Cerebellar nuclear complex (tissue), 1 donor: ENCODE measurements at places on chromosomes 3 and 15.

GRCh38 chr3:181134873-181135272 is 145.3 kb upstream of the DNAJC19 start:
- no peak for DNase-seq

DNA sequence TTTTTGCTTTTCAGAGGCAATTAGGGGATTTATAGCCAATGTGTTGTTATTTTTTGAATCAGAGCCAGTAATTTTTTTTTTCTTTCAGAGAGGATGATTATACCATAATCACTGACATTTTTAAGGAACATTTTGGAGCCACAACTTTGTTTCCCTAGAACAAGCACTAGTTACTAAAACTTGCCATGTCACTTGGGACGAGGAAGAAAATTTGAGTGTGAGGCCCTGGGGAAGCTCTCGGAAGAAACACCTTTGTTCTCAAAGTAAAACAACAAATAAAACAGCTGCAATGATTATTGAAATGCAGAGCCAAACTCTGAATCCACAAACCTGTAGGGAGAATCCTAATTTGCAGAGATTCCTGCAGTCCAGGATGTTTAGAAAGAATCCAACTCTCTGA is 69.7 kb downstream of the PDZRN3 start:
- DNase-seq = no peak

DNA sequence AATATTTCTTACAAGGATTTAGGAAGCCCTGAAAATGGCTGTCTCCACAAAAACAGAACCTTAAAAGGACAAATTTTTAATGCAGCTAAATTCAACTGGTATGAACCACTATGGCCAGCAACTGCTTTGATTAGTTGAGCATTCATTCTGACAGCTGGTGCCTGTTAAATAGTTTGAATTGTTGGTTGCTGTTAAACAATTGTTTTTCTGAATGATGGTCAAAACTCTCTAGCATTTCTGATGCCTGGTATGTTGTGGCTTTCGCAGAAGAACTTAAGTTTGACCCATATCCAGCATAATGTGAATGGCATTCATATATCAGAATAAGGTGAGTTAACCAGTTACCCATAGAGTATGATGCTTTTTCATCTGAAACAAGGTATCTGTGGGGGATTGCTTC is 138.4 kb downstream of the MEIS2 start:
- DNase-seq = no peak

GRCh38 chr3:170961616-170962400 is 53.4 kb upstream of the EIF5A2 start:
- no peak for DNase-seq

- no peak for DNase-seq
These were observed 175.0 kb downstream of the UBE2E2 start for GRCh38 chr3:23377928-23378672.

- peak; percentile 2 for DNase-seq
These were observed 60.6 kb downstream of the SLC6A11 start for GRCh38 chr3:10876661-10877060.
